ENCODE measurements at places on chromosomes 2 and 18.

DNA sequence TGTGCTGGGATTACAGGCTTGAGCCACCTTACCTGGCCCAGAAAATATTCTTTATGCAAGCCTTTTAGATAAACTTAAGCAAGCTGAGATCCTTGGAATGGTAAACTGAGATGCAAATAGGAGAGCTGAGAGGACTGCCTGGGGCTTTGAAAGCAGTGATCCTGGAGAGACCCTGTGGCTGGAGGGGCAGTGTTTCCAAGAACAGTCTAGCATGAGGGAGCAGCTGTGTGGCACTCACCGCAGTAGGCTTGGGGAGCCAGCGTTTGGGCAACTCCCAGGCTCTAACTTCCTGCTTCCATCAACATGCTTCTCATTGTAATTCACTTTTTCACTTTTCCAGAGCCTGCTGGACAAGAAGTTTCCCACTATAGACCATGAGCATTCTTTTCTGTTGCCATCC, 144.1 kb upstream of the CELF4 start:
- no peak for DNase-seq

DNA sequence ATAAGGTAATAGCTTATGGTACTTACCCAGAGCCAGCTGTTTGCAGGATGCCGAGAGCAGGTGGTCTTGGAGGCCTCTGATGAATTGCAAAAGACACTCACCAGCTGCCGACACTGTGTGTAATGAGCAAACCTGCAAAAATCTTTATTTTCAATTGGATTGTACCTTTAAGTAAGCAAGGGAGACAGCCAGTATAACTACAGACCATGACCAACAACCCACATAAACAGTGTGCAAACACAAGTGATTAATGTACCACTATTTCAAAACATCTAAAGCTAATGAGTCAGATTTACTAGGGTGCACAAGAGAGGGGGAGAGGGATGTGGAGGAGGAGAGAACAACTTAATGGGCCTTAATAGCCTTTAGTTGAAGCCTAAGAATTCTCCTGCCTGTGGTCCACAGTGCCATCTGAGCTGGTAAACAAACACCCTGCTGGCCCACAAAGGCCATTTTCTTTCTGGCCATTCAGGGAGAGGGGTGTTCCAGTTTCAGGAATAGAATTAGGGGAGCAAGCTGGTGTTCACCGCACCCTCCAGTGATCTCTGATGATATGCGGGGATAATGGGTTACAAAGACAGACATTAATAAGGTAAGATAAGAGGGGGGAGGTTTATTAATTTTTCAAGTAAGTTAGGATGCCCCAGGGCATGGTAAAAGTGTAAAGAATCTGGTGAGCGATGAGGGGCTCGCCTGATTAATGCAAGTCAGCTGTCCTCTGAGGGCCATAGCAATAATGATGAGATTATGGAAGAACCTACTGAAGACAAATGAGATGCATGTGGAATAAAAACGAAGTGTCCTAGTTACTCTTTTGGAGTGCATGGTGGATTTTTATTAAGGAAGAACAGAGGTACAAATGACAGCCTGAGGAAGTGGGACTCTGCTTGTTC, 196.4 kb downstream of the HRH4 start:
- no peak for DNase-seq

DNA sequence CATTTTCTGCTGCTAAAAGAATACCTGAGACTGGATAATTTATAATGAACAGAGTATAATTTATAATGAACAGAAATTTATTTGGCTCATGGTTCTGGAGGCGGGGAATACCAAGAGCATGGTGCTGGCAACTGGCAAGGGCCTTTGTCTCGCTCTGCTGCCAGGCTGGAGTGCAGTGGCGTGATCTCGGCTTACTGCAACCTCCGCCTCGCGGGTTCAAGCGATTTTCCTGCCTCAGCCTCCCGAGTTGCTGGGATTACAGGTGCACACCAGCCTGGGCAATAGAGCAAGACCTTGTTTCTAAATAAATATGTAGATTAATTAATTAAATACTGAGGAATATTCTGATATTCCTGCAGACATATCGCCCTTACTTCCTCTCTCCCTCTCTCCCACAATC, 1610.8 kb downstream of the SUCLG1 start:
- no peak for DNase-seq

- DNase-seq, result no peak
Observed at GRCh38 chr2:23549051-23549450, 164.1 kb downstream of the KLHL29 start.

DNA sequence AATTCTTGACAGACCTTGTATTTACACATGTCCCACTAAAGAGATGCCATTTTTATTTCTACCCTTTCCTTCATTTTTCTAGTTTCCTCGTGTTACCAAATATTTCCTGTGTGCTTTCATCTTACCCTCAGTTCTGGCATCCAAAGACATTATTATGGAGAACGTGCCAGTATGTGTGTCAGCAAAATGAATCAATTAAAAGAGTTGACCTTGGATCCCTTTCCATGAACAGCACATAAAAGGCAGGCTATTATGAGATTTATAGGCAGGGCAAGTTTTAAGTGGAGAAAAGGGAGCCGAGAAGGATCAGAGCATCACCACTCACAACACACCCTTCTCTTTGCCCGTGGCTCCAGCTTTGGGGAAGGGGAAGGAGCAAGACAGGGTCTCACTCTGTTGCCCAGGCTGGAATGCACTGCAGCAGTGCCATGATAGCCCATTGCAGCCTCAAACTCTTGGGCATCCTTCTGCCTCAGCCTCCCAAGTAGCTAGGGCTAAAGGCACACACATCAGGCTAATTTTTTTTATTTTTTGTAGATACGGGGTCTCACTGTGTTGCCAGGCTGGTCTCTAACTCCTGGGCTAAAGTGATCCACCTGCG, 149.9 kb downstream of the GFPT1 start:
- DNase-seq, result no peak

DNA sequence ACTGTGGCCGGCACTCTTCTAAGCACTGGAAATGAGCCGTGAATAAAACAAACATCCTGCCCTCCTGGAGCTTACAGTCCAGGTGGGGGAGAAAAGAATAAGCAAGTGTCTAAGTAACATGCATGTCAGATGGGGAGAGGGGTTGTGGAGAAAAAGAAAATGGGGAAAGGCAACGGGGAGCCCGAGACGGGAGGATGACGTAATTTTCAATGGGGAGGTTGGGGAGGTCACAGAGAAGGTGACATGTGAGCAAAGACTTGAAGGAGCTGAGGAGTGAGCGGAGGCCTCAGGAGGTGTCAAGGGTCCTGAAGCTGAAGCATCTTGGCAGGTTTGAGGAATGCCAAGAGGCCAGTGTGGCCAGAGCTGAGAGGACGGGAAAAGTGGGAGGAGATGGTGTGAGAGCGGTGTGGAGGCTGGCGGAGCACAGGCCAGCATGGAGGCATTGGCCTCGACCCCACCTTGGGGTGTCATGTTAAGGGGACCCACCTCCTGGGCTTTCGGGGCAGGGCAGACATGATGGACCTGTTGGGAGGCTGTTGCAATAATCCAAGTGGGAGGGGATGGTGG, 15.0 kb upstream of the NTSR2 start:
- no peak for DNase-seq

- DNase-seq, result no peak
Observed at GRCh38 chr2:68336192-68336591, 16.4 kb upstream of the CNRIP1 start.

DNA sequence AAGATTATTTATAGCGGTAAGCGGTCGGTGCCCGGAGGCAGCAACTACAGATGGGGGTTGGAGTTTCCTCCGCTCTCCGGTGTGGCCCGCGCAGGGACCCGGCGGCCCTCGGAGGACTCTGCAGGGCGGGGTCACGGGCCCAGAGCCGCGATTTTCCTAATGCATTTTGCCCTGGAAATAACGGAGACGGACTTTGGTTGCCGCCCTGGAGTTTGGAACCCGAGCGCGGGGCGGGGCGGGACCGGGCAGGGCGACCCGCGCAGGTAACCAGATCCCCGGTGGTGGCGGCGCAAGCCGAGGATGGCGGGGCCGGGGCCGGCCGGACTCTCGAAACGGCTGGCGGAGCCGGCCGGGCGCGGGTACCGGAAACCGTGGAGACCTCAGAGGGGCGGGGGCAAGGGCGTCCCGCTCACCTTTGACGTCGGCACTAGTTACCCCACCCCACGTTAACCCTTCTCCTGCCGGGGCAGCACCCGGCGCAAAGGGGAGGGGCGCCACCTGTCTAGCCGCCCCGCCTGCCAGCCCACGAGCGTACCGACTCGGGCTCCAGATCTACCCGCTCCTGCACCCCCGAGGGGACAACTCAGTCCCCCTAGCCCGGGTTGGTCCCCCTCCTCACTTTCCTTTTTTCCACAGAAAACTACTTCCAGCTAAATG, 2.9 kb downstream of the CYP26B1 start:
- DNase-seq, result no peak

- peak; percentile 7 for DNase-seq
Observed at GRCh38 chr2:177724398-177725287, 332.1 kb downstream of the AGPS start.

- DNase-seq, result no peak
Observed at GRCh38 chr18:76373297-76373696, 121.7 kb downstream of the ZNF516 start.

- DNase-seq, result no peak
Observed at GRCh38 chr2:102724553-102724952, 37.3 kb upstream of the TMEM182 start.
